Activated T-cell treated with anti-CD3 and anti-CD28 coated beads, Interleukin-2, amount 50 U/mL, for 24 hours (primary cell): ENCODE measurements at places on chromosomes 3 and 15.
A peak's percentile ranks its signal among the peaks of the same experiment; 100 is the strongest.

- no peak for DNase-seq
Measured at GRCh38 chr15:39925112-39925842, 5.2 kb upstream of the GPR176 start.

GRCh38 chr15:38229705-38230310 lies 22.8 kb upstream of the SPRED1 start:
- no peak for DNase-seq

GRCh38 chr15:80706161-80706560 lies 11.1 kb downstream of the ABHD17C start:
- DNase-seq = no peak

DNA sequence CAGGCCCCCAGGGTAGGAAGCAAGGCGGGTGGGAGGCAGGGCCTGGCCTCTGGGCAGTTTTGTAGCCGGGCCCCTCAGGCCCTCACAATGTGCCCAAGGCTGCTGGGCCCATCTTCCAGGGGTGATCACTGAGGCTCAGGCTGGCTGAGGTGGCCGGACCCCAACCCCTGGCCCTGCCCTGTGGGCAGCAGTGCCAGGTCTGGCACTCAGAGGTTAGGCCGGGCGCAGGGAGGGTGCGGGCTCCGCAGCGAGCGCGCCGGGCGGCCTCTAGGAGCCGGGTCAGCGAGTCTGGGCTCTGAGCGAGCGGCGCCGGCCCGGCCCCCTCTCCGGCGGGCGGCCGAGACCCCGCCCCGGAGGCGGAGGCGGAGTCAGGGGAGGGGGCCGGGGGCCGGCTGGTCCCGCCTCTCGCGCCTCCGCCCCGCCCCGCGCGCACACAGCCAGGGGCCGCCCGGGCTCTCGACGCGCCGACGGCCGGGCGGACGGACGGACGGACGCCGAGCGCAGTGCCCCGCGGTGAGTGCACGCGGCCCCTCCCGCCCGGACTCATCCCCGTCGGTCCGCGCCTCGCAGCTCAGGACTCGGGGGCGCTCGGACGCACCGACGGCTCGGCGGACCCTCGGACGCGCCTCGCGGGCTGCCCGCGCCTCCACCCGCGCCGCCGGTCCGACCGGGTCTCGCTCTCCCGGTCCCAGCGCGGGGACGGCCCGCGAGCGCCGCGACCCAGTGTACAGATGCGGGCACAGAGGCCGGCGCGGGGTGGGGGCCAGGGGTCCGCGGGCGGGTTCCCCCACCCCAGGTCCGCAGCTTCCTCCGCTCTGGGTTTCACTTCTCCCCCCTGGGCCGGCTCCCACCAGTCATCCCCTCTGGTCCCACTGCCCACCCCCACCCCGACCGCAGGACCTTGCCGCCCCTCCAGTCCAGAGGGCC lies at the start of gene FBLN2:
FBLN2 (plus strand) TSS at position 430 of the 927 bp plus-strand sequence. CDS start 21,231 bp downstream, outside the sequence.
- peak; percentile 45 for DNase-seq

- DNase-seq = no peak
Measured at GRCh38 chr15:71623111-71623510, 187.2 kb upstream of the NR2E3 start.

- no peak for DNase-seq
Measured at GRCh38 chr3:176807938-176808337, 389.3 kb downstream of the TBL1XR1 start.

DNA sequence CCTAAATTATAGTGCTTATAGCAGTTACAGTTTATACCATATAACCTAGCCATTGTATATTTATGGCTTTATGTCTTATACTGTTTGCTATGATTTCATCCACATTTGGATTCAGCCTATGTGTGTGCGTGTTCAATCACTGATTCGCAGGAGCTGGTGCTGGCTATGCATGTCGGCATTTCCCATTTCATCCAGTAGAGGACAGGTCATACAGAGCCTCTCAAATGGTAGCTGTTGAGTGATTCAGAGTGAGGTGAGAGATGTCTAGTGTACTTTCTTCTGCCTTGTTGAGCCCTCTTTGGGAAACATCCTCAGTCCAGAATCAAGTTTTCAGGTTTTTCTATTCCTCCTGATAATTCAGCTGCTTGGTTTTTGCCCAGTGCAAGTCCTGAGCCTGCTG lies 76.1 kb downstream of the FRMD4B start:
- DNase-seq = no peak

- no peak for DNase-seq
Measured at GRCh38 chr3:192933779-192934460, 16.3 kb upstream of the MB21D2 start.

GRCh38 chr3:50375258-50375931 lies 16.1 kb upstream of the TMEM115 start:
- no peak for DNase-seq

DNA sequence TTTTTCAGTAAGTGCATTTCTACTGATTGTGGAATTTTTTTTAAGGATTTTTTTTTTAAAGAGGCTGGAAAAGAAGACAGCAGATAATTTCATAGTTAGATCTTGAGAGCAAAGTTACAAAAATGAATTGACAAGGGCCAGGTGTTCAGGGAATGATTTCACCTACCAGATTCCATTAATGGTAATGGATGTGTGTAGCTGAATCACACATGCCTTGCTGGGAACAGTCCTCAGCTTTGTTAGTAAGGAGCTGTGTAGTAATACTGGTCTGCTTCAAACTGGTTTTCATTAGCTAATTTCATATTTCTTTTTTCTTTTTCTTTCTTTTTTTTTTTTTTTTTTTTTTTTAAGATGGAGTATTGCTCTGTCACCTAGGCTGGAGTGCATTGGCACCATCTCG lies 16.0 kb downstream of the NR1D2 start:
- DNase-seq = no peak

- DNase-seq = no peak
Measured at GRCh38 chr3:9198899-9199335, 50.5 kb downstream of the SRGAP3 start.

GRCh38 chr3:40464339-40465110 lies 7.4 kb downstream of the RPL14 start:
- DNase-seq = no peak

GRCh38 chr3:168678730-168679129 lies 583.0 kb upstream of the GOLIM4 start:
- no peak for DNase-seq

DNA sequence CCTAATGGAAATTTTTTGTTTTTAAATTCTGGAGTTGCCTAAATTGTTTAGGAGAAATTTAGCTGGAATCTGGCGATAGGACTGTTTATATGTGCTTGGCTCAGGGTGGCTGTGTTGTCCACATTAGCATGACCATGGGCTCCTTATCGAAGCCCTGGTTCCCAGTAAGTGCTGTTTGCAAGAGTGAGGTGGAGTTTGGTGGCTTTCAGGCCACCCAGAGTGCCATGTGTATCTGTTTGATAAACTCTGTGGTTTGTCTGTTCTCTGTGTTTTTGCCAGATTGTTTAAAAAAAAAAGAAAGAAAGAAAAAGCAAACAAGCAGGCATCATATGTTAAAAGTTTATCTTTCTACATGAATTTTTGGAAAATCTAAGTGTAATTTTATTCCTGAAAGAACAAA lies 51.5 kb downstream of the PLCL2 start:
- no peak for DNase-seq

DNA sequence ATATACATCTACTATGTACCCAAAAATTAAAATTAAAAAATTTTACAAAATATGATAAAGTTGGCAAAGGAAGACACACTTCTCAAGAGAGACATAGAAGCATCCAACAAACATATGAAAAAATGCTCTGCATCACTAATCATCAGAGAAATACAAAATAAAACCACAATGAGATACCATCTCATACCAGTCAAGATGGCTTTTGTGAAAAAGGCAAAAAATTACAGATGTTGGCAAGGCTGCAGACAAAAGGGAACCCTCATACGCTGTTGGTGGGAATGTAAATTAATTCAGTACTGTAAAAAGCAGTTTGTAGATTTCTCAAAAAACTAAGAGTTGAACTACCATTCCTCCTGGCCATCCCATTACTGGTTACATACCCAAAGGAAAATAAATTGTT lies 581.7 kb upstream of the CCDC54 start:
- DNase-seq = no peak

DNA sequence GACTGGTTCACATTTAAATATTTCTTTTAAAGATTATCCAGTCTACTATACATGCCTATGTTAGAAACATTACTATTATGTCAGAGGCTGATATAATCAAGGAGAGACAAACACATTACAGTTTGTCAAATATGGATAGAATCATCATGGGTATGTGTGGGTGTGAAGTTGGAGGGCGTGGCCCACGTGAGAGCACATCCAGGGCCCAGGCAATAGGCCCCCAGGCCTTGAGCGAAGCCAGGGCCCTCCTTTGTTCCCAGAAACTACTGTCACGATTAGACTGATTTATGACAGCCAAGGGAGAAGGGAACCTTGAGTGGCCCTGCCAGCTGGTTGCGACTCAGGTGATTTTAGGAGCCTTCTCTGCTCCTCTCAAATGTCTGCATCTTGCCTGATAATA lies 26.9 kb upstream of the LDHAL6B start:
- no peak for DNase-seq

DNA sequence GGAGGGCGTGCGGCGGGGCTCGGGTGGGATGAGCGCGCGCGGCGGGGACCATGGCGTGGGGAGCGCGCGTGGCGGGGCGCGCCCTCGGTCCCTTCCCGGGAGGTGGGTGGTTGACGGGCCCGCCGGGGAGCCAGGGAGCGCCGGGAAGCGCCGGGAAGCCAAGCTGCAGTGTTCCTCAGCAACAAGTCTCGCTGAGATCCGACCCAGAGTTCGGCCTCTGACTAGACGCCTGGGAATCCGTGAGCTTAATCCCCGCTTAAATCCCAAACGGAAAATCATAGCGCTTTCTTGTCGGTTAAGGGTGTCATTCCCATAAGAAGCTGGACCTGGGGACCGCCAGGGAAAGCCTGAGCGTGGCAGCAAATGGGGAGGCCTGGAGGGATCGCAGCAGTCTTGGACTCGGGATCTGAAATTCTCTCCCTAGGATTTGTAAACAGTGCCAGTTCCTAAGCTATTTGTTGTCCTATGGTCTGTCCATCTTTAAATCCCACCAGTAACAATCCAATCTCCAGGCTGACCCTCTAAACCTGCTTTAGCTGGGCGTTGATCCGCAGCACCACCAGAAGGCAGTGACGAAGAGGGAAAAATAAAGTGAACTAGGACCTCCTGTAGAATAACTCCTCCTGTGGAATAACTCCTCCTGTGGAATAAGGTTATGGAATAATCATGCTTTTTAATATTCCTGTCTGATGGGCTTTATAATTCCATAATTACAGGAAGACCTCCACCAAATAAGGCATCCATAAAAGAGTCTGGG lies 570 bp upstream of the NEDD4 start:
- no peak for DNase-seq

- no peak for DNase-seq
Measured at GRCh38 chr15:91782221-91782620, 71.3 kb upstream of the SLCO3A1 start.

- DNase-seq = no peak
Measured at GRCh38 chr15:75648156-75649000, 666 bp downstream of the SNX33 start.

- no peak for DNase-seq
Measured at GRCh38 chr3:36653095-36653494, 111.3 kb downstream of the DCLK3 start.

- no peak for DNase-seq
Measured at GRCh38 chr3:194986208-194987043, 284.5 kb downstream of the XXYLT1 start.

DNA sequence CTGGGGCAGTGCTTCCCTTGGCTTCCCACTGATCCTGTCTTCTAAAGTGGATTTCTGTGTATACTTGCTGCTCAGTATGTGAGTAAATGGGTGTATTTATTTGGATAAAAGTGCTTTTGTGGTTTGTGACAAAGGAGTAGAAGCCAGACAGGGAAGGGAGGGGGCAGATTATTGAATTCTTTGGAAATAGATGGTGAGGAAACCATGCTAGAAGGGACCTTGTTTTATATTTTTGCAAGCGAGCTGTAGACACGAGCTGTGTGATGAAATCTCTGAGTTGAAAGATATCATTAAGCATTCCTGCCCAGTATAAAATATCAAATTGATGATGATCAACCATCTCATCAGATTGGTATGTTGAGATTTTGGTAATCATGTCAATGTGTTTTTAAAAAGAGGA lies 68.9 kb downstream of the DUT start:
- DNase-seq = no peak

DNA sequence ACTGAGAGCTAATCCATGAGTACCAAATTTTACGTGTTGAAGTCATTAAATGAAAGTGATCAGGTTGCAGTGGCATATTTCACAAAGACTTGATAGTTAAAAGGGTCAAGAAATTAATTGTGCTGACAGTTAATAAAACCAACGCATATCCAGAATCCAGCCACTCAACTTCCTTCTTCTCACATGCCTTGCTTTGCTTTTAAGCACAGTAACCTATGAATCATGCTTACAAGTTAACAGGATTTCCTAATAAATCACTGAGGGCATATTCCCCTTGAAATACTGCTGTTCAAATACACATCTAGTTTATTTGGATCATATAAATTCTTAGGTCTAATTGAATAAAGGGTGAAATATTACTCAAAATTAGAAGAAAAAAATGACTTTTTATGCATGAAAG lies 801.5 kb upstream of the EPHA6 start:
- DNase-seq = no peak

- DNase-seq = no peak
Measured at GRCh38 chr3:193791041-193792032, 198.3 kb downstream of the OPA1 start.

DNA sequence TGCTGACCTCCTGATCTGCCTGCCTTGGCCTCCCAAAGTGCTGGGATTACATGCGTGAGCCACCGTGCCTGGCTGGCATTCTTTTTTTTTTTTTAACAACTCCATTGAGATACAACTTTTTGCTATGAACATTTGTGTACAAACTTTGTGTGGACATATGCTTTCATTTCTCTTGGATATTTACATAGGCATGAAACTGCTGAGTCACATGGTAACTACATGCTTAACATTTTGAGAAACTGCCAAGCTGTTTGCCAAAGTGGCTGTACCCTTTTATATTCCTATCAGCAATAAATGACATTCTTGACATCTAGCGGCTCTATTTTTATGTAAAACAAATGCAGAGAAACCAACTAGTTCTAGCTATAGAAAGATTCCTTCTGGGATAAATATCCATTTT lies 8.7 kb upstream of the YEATS2 start:
- DNase-seq = no peak

DNA sequence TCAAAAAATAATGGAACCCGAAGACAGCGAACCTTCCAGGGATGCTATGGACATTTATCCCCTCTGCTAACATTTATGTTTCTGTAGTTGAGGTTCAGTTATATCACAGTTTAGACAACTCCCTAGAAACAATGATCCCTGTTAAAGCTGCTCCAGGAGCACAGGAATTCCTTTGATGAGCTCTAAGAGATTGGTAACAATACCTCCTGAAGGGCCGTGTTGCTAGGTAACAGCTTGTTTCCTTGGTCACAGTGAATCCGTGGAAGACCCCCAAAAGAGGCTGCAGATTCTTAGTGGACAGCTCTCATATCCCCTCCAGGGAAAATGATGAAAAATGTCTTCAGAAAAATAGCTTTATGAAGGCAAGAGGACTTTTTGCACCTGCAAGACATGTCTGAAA lies 160.2 kb downstream of the SERPINI1 start:
- no peak for DNase-seq

- DNase-seq = no peak
Measured at GRCh38 chr15:90239371-90239770, 5.4 kb downstream of the GDPGP1 start.
